A549 treated with DMSO at 1 μM for 4 hours (cell line): ENCODE measurements at places on chromosomes 4 and X. TPM values are rescaled to one million over a fixed set of nuclear protein-coding genes. Genes with fewer than 3 reads are reported as not detected.

Gene PCDH18
- not detected in 5 replicates for total RNA-seq

Gene BCLAF3
- 2.8 to 4.6 TPM (median 3.5 TPM) in 5 replicates for total RNA-seq

Gene FAM149A
- 1.4 to 2.0 TPM (median 1.6 TPM) in 5 replicates for total RNA-seq

Gene CT45A1
- total RNA-seq = not detected in 5 replicates

Gene BEX1
- not detected in 5 replicates for total RNA-seq

Gene ITIH6
- total RNA-seq = not detected in 5 replicates

Gene TASL
- total RNA-seq = not detected in 5 replicates

Gene RNF128
- 0.05 to 0.09 TPM (median 0.08 TPM) in 3 of 5 replicates, not detected in the others for total RNA-seq

Gene HEPH
- total RNA-seq = not detected in 5 replicates

Gene PWWP3B
- not detected in 5 replicates for total RNA-seq

Gene FGF2
- 32.5 to 73.6 TPM (median 62.0 TPM) in 5 replicates for total RNA-seq

Gene MTNR1A
- total RNA-seq = 0.22 to 0.52 TPM (median 0.40 TPM) in 4 of 5 replicates, not detected in the other

Gene NR3C2
- total RNA-seq = 0.02 TPM in 1 of 5 replicates, not detected in the others

Gene CYBB
- 0.03 to 0.07 TPM (median 0.05 TPM) in 4 of 5 replicates, not detected in the other for total RNA-seq

Gene HPGDS
- total RNA-seq = not detected in 5 replicates

Gene RASSF6
- total RNA-seq = 0.55 to 0.96 TPM (median 0.76 TPM) in 5 replicates

Gene GLOD5
- total RNA-seq = not detected in 5 replicates
